ENCODE measurements at places on chromosomes 6 and 20. TPM values are rescaled to one million over a fixed set of nuclear protein-coding genes. Genes with fewer than 3 reads are reported as not detected.

- peak; percentile 97 for DNase-seq
Measured at GRCh38 chr6:161257793-161258457, 15.9 kb downstream of the AGPAT4 start.

The MMP24 gene
- total RNA-seq = 0.59 TPM

- no peak for DNase-seq
Measured at GRCh38 chr6:111747829-111748228, 125.4 kb downstream of the FYN start.

The WFDC10B gene
- 0.88 TPM for total RNA-seq

The PLCB4 gene
- total RNA-seq = 5.3 TPM

DNA sequence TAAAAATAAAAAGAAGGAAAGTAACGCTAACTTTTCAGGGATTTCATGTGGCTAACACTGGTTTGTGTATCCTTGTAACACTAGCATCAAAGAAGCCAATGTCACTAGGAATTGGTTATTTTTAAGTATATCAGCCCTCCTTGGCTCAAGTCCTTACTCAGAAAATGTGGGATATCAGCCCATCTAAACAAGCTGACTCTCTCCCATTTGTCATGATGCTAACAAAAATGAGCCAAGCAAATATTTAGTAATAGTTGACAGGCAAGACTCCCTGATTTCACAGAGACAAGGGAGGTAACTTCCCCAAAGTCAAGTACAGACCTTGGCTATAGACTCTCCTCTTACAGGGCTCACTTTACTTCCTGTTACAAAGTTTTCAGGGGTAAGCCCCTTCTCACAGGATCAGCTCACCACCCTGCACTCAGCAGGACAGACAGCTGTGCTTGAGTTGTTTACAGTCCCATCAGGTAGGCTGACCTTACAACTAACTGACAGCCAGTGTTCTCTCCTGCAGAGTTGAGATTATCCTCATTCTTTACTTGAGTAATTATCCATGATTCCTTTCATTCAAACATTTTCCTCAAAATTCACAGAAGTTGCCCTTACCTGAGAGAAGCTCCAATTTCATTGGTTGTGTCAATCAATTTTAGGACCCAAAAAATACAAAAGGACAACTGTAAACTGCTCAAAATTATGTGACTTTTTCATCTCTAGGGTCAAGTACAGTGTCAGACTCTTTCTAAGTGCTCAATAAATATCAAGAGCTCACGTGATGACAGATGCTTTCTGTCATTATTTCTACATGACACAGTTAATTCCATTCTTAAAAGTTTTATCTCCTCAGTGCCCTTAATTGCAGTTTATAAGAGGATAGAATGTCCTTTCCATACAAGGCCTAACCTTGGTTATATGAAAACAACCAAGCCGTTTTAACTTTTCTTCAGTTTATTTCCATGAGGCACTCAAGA lies 38.1 kb upstream of the BMP5 start:
- DNase-seq = no peak

GRCh38 chr6:83247471-83247870 lies 54.3 kb downstream of the RWDD2A start:
- DNase-seq = no peak

DNA sequence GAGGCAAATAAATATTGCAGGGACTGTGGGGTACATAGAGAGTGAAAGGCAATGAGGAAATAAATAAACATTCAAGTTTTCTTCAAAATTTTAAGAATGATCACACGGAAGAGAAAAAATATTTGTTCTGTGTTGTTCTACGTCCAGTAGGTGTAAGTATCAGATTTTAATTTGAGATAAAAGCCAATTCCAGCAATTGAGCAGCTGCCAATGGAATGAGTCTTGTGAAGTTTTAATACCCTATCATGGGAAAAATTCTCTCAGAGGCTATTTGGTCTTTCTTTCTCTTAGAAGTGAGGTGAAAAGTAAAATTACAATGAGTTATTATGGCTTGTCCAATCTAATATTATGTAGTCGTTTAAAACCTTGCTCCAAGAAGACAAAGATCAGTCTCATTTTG lies 195.7 kb upstream of the CITED2 start:
- no peak for DNase-seq

DNA sequence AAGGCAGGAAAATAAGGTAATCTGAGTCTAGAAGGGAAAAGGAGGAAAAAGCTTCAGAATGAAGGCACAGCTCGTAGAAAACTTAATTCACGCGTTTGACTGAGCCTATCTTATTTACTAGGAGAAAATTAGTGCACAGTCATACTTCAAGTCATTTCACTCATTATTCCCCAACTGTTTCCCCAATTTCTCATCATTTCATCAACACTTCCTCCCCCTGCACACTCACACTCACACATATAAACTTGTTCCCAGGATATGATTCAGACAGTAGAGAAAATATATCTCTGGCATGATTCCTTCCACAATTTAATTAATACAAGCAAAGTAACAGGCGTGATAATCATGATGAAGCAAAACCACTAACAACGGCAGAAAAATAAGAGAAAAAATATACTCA lies 94.5 kb upstream of the F13A1 start:
- no peak for DNase-seq

The FAXC gene
- 1.8 TPM for total RNA-seq

DNA sequence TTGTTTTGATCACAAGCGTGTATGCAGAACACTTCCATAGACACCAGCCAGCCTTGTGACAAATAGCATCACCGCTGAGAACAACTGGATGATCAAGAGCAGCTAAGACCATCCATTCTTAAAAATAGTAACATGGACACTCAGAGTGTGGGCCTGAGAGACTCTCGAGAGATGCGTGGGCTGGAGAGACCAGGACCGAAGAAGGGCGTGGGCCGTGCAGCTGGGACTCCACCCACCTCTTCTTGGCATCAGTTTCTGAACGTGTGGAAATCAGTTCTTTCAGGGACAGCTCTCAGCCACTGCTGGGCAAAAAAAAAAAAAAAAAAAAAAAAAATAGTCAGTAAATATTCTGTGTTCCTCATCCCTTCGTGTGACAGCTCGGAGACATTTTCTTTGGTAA lies 314.5 kb upstream of the CDH4 start:
- DNase-seq = no peak

The BPIFB1 gene
- not detected for total RNA-seq

- peak; percentile 5 for DNase-seq
Measured at GRCh38 chr6:151681433-151682059, 125.9 kb upstream of the ESR1 start.

DNA sequence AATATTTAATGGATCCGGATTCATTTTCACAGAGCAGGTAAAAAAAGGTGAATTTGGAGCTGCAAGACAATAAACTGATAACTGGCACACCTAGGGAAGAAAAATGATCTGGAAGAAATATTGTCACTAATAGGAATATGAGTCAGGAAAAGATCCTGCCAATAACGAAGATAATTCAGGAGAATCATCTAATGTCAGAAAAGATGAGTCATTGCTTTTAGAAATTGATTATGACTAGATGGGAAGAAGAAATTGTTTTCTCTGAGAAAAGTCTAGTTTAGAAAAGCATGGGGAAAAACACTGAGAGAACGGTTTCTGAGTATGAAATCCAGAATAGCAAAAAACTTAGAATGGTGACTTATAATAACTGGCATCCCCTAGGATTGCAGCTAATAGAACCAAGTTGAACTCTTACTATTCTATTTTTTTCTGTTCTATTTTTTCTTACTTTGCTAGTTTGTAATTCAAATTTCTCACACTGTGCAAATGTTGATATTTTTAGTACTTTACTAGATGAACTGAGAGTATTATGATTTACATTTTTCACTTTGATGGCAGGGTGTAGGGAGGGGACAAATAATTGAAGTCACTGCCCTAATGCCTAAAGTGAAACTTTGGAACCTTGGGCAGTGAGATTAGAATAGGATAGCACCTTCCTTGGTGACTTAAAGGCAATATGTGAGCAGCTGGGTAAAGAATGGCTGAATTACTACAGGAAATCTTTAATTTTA lies 38.2 kb upstream of the SUPT3H start:
- DNase-seq = no peak

GRCh38 chr6:88296694-88297093 lies 130.5 kb upstream of the CNR1 start:
- no peak for DNase-seq

DNA sequence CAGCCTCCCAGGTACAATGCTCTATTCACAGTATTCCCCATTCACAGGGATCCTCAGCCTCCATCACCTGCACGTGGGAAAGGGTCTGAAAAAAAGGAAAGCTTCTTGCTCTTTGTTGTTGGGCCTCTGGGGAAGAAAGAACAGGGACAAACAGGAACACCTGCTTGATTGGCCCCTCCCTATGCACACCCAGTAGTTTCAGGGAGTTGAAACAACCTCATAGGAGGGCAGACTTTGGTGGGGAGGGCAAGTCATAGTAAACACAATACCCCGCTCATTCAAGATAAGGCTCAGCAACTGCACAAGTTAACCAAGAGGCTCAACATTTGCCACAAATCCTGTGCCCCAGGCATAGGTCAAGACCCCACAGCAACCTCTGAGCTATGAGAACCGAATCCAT lies 1.7 kb downstream of the GHRH start:
- DNase-seq = no peak

- no peak for DNase-seq
Measured at GRCh38 chr6:31878726-31879125, at the start of gene SLC44A4. TSS of gene SLC44A4 (minus strand) at chr6:31878997. CDS start at chr6:31878980, 17 bp downstream.

The GPR6 gene
- total RNA-seq = not detected

GRCh38 chr20:49916146-49917002 lies 1.0 kb upstream of the SPATA2 start:
- DNase-seq = peak; percentile 77

DNA sequence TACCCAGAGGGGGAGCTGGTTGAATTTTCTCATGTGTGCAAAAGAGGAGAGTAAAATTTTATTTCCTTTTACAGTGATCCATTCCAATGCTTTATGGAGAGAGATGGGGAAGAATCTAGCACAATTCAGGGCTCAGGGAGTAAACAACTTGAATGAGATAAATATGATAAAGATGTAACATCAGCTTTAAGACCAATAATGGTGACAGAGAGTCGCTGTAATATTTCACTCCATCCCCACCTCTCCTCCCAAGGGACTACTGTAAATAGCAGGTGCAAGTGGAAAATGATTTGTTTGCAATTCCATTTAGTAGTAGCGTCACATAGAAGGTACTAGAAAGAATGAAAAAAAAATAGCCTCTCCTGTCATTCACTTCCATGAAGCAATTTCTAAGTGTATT lies 4.8 kb downstream of the CRISP3 start:
- DNase-seq = no peak

DNA sequence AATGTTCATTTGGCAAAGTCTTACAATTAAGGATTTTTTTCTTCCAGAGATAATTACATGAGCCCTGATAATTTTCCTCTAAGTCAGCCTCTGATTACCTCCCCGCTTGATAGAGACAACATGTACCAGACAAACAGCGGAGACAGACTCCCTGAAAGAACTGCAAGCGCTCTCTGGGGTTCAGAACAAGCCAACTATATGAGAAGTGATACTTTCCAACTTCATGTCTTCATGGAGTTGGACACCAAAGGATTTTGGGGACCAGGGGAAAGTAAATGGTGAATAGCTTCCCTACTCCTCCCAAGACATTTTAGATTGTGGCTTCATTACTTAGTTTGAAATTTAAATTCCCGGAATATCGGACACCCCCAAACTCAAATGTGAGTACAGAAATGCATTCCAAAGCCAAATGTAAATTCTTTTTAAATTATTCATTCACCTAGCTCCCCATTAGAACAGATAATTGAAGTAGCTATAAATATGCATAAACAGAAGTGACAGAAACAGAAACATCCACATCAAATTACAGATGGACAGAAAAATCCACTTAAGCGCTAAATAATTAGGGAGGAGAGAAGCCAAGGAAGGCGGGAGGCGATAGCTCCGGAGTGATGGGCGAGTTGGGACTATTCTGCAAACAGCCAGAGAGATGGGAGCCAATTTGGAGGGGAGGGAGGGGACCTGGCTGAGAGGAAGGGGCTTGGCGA lies 129.7 kb upstream of the AKAP12 start:
- no peak for DNase-seq

GRCh38 chr20:46004187-46004586 lies 4.5 kb upstream of the MMP9 start:
- no peak for DNase-seq

The RAD21L1 gene
- 0.98 TPM for total RNA-seq

The PPP1R16B gene
- total RNA-seq = under 0.01 TPM

DNA sequence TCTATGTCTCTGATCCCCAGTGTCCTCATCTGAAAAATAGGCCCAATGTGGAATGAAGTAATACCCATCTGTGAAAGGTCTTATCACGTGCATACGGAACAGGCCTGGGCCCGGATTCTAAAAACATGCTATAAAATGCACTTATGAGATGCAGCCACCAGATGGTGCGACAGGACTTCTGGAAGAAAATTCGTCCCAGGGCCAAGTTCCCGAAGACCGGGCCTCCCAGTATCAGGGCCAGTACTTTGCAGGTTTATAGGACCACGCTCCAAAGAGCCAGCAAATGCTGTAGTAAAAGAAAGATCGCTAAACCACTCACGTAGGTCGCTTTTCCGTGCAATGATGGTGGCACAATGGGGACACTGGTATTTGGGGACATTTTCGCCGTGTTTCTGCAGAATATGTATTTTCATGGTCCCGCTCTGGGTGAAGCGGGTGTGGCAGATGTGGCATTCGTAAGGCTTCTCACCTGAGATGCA lies 10.6 kb downstream of the CTCFL start:
- DNase-seq = peak; percentile 74

DNA sequence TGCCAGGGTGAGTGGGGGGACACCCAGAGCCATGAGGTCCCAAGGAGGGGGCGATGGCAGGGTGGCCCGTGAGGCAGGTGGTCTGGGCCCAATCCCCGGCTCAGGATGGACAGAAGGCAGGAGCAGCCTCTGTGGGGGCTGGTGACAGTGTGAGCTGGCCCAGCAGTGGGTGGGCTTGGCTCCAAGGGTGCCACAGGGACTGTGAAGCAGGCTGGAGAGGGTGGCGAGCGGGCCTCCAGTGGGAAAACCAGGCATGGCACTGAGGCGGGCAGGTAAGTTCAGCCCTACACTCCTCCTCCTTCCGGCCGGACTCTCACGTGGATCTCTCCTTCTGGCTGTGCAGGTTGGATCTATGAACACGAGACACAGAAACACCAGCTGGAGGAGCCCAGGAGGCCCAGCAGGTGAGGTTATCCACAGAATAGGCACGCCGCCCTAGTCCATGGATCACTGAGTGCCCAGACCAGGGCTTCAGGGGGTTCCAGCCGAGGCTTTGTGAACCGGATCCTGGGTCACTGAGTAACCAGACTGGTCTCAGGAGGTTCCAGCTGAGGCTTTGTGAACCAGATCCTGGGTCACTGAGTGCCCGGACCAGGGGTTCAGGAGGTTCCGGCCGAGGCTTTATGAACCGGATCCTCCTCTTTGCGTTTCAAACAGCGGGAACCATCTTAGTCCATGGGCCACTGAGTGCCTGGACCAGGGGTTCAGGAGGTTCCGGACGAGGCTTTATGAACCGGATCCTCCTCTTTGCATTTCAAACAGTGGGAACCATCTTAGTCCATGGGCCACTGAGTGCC lies 76.4 kb upstream of the BHLHE23 start:
- DNase-seq = no peak

- DNase-seq = no peak
Measured at GRCh38 chr6:156359912-156360311, 417.3 kb upstream of the ARID1B start.

GRCh38 chr20:50050660-50051308 lies 62.2 kb downstream of the UBE2V1 start:
- DNase-seq = peak; percentile 41

The CDK5RAP1 gene
- total RNA-seq = 26.7 TPM

The EYA4 gene
- total RNA-seq = not detected

The UNC5CL gene
- 0.10 TPM for total RNA-seq

- DNase-seq = no peak
Measured at GRCh38 chr20:706366-706885, 30.8 kb upstream of the SCRT2 start.
